ENCODE measurements at places on chromosomes 7 and 10. TPM values are rescaled to one million over a fixed set of nuclear protein-coding genes. Genes with fewer than 3 reads are reported as not detected.

Gene OGDHL
- total RNA-seq = 0.15 TPM

Gene CUX1
- 58.2 TPM for total RNA-seq

Gene PAX2
- 0.64 TPM for total RNA-seq

Gene MSMB
- not detected for total RNA-seq

Gene IDE
- total RNA-seq = 54.0 TPM

Gene FXYD4
- total RNA-seq = not detected

Gene OR2A12
- not detected for total RNA-seq

Gene RBM20
- total RNA-seq = 2.8 TPM

Gene MMP21
- 0.48 TPM for total RNA-seq

Gene CAMK1D
- total RNA-seq = 3.5 TPM
